ENCODE measurements at places on chromosomes 11 and 22.

DNA sequence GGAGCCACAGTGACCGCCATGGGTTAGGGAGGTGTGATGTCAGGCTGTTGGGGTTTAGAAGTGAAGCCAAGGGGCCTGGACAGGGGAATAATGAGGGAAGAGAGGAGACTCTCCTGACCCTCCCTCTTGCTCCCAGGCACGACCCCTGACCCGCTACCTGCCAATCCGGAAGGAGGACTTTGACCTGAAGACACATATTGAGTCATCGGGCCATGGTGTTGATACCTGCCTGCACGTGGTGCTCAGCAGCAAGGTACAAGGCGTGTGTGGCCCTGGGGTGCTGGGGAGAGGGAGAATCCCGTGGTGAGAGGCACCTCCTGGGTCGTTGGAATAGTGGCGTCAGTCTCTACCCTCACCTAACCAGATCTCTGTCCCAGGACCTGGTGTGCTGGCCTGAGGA lies 29.5 kb downstream of the TREH start:
- DNase-seq = no peak

GRCh38 chr11:93225662-93226061 lies 27.9 kb upstream of the SLC36A4 start:
- peak; percentile 70 for DNase-seq

DNA sequence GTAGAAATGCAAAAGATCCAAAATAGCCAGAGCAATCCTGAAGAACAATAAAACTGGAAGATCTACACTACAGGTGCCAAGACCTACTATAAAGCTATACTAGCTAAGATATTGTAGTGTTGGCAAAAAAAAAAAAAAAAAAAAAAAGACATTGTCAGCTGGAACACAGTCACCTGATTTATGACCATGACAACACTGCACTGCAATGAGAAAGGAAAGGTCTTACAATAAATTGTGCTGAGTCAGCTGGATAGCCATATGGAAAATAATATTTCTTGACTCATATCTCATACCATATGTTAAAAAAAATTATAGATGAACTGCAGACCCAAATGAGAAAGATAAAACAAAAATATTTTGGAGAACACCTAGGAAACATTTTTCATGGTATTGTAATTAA lies 3.1 kb upstream of the PANX3 start:
- DNase-seq = peak; percentile 44

DNA sequence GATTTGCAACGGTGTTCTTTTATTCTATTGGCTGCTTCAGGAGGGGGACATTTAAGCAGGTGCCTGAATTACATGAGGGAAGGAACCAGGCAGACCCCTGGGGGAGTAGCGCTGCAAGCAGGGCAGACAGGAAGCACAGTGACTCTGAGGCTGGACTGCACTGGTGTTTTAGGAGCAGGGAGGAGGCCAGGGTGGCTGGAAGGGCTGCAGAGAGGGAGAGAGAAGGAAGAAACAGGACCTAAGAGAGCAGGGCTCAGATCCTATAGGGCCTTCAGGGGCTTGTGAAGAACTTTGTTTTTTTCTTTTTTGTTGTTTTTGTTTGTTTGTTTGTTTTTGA lies 62.5 kb upstream of the SORL1-AS1 start:
- no peak for DNase-seq

GRCh38 chr11:123547180-123547579 lies 107.2 kb downstream of the SCN3B start:
- no peak for DNase-seq

DNA sequence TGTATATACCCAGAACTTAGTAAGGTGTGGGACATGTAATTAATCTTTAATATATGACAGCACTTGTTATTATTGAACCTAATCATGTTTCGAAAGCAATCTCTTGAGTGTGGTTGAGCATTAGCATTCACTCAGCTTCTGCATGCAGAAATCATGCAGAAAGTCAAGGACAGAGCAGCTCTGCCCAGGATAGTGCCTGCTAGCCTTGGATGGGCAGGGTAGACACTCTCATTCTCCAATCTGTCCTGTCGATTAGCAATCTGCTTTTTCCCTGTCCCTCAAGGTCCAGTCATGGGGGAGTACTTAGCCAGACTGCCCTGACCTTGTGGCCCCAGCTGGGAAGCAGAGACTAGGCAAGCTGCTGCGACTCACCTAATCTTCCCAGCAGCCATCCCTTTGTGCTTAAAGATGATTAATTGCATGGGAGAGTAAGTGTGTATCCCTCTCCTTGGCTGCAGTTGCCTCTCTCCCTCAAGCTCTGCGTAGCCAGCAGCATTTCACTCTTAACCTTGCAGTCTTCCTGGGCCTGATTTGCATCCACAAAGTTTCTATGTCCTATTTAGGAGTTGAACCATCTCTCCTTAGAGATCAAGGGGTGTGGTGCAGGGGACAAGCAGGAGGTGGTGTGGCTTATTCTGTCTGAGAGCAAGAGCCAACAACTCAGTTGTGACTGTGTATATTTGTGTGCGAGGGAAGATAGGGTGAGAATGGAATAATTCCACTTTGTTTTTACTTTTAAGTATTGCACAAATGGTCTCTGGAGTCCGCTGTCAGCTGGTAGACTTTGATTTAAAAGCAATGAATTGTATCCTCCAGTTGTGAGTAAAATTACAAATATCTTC lies 101.4 kb downstream of the FDX1 start:
- DNase-seq = no peak

- no peak for DNase-seq
Measured at GRCh38 chr11:14673824-14674405, 30.3 kb downstream of the PDE3B start.

DNA sequence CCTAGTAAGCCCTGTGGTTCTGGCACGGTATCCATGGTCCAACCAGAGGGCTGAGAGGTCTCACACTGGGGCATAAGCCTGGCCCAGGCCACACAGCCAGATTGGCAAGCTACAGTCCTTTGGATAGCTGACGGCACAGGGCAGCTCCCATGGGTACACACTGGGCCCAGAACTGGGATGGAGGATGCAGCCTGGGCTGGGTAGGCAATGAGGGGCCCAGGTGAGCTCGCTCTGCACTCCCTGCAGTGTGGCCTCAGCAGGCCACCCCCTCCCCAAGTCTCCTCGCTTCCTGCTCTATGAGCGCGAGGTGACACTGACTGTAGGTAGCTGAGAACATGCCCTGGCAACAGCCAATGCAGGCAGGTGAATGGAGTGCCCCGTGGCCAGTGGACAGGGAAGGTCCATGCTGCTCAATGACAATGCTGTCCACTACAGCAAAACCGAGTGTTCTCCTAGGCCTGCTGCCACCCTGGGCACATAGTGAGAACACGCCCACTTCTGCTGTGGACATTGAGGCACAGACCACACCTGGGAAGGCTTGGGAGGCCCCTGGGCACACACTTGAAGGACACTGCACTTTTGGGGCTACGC lies 3.8 kb downstream of the ARVCF start:
- DNase-seq = no peak

DNA sequence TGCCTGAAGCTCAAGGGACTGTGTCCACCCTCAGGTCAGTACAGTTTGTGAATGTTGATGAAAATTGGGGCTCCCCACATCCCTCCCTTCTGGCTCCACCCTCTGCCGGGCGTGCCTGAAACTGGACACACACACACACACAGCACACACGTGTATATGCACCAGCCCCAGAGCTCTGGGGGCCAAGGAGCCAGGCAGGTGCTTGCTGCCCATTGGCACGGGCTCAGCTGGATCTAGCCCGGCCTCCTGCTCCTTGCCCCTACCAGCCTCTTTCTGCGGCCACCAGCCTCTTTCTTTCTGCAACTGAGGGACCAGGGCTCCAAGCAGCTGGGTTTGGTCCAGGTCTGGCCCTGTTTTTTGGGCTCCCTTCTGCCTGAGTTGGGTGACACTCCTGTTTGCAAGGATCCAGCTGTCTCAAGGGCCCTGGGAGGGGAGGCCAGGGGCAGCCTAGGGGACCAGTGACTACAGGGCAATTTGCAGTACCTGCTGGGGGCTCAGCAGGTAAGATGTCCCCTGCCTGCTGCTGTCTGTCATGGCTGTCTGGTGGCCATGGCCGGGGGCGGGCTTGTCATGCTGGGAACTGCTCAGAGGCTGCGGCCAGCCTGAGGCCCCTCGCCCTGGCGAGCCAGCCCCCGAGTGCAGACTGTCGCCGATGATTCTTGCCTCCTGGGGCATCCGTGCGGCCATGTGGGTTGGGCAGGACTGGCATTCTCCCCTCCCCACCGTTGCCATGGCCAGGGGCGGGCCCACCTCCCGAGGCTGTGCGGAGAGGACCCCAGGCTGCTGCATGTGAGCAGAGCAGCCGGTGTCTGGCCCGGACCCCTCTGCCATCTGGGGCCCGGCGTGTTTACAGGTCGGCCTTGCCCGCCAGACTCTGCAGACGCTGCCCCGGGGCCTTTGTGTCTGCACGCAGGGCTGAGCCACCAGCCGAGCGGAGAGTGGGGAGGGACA lies 51.5 kb upstream of the PPARA start:
- no peak for DNase-seq

GRCh38 chr22:43955883-43956782 lies 891 bp downstream of the SAMM50 start:
- no peak for DNase-seq

- DNase-seq = peak; percentile 16
Measured at GRCh38 chr11:3962406-3962840, 107.0 kb downstream of the STIM1 start.

DNA sequence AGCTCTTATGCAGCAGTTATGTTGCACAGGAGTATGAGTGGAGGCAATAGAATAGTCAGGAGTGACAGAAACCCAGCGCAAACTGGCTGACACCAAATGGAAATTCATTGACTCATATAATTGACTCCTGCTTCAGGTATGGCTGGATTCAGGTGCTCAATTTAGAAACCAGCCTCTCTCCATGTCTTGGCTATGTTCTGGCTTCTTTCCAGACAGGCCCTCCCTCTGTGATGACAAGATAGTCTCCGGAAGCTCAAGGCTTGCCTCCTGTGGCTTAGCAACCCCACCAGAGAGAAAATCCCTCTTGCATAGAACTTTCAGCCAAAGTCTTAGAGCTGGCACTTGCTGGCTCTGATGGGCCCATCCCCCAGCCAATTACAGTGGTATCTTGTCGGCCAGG lies 28.1 kb upstream of the MN1 start:
- DNase-seq = no peak

DNA sequence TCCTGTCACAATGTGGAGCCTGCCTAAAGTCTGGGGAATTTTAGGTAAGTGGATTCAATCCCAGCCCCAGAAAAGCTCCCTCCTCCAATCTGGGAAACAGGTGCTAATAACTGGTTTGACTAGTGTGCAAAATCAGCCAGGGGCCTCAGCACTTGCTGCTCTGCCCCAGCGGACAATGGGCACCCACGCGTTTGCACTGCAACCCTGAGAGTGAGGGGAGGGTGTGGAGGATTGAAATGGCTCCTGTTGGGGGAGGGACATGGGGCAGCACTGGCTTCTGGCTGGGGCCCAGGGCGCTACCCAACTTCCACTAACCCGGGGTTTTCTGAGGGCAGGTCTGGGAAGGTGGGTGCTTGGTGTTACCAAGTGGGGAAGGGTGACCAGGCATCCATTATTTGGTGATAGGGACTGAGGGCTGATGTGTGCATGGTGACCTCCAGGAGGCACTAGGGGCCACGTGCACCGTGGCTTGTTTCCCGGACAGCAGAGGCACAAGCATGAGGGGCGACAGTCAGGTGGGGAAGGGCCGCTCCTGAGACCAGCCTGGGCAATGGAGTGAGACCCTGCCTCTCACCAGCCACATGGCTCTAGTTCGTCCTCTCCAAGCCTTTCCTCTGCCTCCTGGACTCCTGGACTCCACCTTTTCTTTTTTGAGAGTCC lies 4.3 kb upstream of the PNPLA5 start:
- DNase-seq = no peak

- peak; percentile 46 for DNase-seq
Measured at GRCh38 chr11:83249972-83250593, 36.1 kb downstream of the CCDC90B start.
